ENCODE measurements at places on chromosomes 3 and 15.
A peak's percentile ranks its signal among the peaks of the same experiment; 100 is the strongest.

DNA sequence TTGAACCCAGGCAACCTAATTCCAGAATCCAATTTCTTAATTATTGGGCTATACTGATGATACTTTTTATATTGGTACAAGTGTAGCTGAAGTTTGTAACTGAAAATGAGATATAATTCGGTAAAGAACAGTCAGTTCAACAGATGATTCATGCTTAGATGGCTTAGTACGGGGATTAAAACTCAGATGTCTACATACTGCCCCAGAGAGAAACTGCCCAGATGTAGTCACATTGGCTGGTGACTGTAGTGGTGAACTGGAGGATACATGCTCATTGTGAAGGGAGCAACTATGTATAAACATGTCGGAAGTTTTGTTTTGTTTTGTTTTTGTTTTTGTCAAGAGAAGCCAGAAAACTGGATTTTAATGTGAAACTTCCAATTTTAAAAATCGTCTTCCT lies 179.6 kb downstream of the ADAMTSL3 start:
- no peaks in the 10 kb centered on the region for H3K27me3 ChIP-seq
- no peaks in the 10 kb centered on the region for H3K36me3 ChIP-seq
- DNase-seq, result no peak

DNA sequence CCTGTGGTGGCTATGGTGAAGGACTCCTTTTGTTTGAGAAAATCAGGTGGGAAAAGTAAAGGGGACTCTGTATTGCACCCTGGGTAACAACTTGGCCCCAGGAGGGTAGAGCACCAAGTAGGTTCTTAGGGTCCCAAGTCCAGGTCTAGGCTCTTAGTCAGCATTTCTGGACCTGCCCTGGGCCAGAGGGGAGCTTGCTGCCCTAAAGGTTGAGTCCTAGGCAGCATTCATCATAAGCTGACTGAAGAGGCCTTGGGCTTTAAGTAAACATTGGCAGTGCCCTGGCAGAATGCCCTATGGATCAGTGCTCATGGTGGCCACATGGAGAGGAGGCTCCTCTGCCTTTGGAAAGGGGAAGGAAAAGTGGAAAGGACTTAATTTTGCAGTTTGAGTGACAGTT lies 268.5 kb upstream of the CTNNB1 start:
- H3K36me3 ChIP-seq, result no peaks in the 10 kb centered on the region
- no peak for DNase-seq
- no peak overlapping the region for H3K4me3 ChIP-seq
- peaks cover 3% of the 10 kb centered on the region for H3K4me1 ChIP-seq
- H3K27ac ChIP-seq, result no peak overlapping the region

DNA sequence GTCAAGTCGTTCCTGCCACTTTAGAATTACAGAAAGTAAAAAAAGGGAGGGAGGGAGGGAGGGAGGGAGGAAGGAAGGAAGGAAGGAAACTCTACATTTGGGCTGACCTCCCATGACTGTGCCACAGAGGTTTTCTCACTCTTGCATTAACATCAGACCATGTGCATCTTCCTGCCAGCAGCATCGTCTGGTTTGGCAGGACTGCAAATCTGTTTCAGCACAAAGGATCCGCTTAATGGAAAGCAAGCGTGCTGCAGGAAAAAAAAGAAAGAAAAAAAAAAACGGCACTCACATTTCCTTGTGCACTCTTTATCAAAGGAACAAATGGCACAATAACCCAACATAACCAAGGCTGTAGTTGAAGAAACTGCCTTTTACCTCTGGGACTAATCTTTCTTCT lies 148.8 kb upstream of the HES1 start:
- peaks cover 12% of the 10 kb centered on the region for H3K27me3 ChIP-seq
- H3K27ac ChIP-seq, result no peak overlapping the region
- H3K36me3 ChIP-seq, result no peaks in the 10 kb centered on the region
- H3K4me3 ChIP-seq, result no peak overlapping the region
- DNase-seq, result no peak
- no peaks in the 10 kb centered on the region for H3K4me1 ChIP-seq

DNA sequence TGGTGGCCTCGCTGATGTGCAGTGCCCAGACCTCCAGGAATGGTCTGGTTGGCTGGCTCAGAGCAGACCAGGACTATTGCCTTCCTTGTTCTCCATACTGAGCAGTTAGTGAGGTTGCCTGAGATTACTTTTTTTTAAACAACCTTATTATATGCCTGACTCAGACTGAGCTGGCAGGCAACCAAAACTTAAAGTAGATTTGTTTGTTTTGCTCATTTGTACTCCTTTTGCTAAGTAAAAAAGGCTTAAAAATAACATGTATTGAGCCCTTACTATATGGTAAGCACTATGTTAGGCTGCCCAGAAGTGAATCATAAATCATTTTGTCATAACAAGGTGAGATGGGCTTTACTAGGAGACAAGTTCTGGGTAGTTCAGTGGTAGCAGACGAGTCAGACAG lies 92.4 kb downstream of the GHSR start:
- no peak overlapping the region for H3K4me3 ChIP-seq
- no peaks in the 10 kb centered on the region for H3K27me3 ChIP-seq
- H3K27ac ChIP-seq, result no peak overlapping the region
- H3K36me3 ChIP-seq, result peaks cover 12% of the 10 kb centered on the region

- H3K4me3 ChIP-seq, result no peak overlapping the region
- DNase-seq, result no peak
- H3K27ac ChIP-seq, result peak overlapping the region; percentile 37
Observed at GRCh38 chr3:114299421-114299820, 5.6 kb downstream of the TIGIT start.

DNA sequence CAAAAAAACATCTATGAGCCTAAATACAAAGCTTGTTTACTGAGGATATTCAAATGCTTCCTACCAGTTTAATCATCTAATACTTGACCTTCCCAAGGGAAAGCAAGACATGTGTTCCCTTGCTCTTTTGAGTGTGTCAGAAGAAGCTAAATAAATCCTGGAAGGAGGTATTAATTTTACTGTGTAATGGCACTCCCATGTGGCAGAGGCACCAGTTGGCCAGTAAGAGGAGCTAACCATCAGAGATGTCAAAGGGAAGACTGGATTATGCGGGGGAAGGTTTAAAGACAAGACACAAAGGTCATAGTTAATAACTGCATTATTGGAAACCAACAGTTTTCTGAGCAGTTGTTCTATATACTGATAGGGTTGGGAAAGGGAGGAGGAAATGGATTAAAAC lies 125.1 kb downstream of the SUCLG2 start:
- no peak overlapping the region for H3K4me3 ChIP-seq
- peaks cover 50% of the 10 kb centered on the region for H3K36me3 ChIP-seq
- H3K27me3 ChIP-seq, result no peaks in the 10 kb centered on the region
- no peak overlapping the region for H3K27ac ChIP-seq
- no peak for DNase-seq

DNA sequence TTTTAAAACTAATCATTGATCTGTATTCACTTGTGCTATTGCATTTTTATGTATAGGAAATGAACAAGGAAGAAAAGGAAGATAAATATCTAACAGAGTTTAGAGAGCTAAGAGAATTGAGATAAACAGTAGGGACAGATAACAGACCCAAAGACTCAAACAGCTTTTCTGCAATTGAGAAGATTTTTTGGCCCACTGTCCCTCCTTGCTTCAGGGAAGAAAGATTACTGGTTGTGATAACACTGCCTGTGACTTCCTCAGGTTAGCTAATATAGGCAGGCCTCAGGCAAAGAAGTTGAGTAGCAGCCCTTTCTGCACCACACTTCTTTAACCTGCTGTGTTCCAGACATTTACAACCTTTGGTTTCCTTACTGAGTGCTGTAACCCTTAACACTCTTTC lies 2.7 kb upstream of the COX17 start:
- no peak overlapping the region for H3K27ac ChIP-seq
- H3K4me3 ChIP-seq, result no peak overlapping the region
- H3K4me1 ChIP-seq, result peaks cover 25% of the 10 kb centered on the region
- H3K27me3 ChIP-seq, result no peaks in the 10 kb centered on the region
- no peak for DNase-seq
- peaks cover 22% of the 10 kb centered on the region for H3K36me3 ChIP-seq

DNA sequence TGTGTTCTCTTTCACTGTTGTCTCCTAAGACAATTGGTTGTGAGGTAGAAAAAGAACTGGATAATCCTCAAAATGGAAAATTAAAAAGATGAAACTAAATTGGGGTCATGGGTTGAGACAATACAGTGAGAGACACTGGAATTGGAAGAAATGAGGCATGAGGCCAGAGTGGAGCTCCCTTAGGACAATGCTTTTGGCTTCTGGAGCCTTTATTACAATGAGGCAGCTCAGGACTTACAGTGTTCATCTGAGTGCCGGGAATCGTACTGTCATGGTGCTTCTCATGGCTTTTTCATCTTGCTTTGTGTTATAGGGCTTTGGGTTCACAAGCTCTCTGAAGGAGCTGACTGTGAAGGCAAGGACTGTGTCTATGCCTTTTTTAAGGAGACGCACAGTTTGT lies 293.5 kb downstream of the SOX2 start:
- H3K4me1 ChIP-seq, result no peaks in the 10 kb centered on the region
- no peaks in the 10 kb centered on the region for H3K27me3 ChIP-seq
- no peak for DNase-seq
- no peaks in the 10 kb centered on the region for H3K36me3 ChIP-seq
- H3K27ac ChIP-seq, result no peak overlapping the region
- H3K4me3 ChIP-seq, result no peak overlapping the region

DNA sequence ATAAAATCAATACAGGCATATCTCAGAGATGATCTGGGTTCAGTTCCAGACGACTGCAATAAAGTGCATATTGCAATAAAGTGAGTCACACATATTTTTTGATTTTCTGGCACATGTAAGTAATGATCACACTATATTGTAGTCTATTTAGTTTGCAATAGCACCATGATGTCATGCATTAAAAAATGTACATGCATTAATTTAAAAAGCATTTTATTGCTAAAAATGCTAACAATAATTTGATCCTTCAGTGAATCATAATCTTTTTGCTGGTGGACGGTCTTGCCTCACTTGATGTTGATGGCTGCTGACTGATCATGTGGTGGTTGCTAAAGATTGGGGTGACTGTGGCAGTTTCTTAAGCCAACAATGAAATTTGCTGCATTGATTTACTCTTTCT lies 511.1 kb downstream of the OTOL1 start:
- DNase-seq, result no peak
- H3K36me3 ChIP-seq, result no peaks in the 10 kb centered on the region
- no peak overlapping the region for H3K4me3 ChIP-seq
- no peak overlapping the region for H3K27ac ChIP-seq
- no peaks in the 10 kb centered on the region for H3K27me3 ChIP-seq
- H3K4me1 ChIP-seq, result no peaks in the 10 kb centered on the region

DNA sequence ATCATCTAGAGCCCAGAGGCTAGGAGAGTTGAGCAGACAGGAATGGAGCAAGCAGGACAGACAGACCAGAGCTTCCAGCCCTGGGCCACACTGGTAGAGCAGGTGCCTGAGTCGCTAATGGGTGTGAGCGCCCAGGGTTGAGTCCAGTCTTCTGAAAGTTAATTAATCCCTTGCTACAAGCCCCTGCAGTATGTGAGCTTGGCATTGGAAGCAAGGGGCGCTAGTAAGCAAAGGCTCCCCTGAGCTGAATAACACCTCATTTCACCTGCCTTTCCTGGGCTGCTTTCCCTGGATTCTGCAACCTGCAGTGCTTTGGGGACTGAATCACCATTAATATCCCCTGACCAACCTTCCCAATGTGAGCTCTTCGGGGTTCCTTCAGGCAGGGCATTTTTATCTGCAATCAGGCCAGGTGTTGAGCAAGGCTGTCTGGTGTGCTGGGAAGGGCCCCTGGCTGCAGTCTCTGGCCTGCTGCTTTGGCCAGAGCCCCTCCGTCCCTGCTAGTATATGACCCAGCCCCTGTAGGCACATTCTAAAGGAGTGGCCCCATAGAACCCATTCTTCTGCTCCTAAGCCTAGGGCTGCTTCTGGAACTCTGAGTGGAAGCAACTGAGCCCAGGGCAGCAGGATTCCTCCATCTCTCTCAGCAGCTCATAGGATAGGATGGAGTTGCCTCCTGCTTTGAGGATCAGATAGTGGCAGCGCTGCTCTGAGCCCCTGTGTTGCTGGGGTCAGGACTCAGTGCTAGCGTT lies 45.1 kb upstream of the EPHB1 start:
- H3K36me3 ChIP-seq, result no peaks in the 10 kb centered on the region
- no peak for DNase-seq
- H3K27ac ChIP-seq, result no peak overlapping the region
- no peaks in the 10 kb centered on the region for H3K4me1 ChIP-seq

GRCh38 chr15:36966708-36967107 lies 133.6 kb downstream of the MEIS2 start:
- no peak for DNase-seq
- no peaks in the 10 kb centered on the region for H3K4me1 ChIP-seq
- H3K36me3 ChIP-seq, result no peaks in the 10 kb centered on the region
- no peak overlapping the region for H3K4me3 ChIP-seq
- no peak overlapping the region for H3K27ac ChIP-seq
- H3K27me3 ChIP-seq, result no peaks in the 10 kb centered on the region

DNA sequence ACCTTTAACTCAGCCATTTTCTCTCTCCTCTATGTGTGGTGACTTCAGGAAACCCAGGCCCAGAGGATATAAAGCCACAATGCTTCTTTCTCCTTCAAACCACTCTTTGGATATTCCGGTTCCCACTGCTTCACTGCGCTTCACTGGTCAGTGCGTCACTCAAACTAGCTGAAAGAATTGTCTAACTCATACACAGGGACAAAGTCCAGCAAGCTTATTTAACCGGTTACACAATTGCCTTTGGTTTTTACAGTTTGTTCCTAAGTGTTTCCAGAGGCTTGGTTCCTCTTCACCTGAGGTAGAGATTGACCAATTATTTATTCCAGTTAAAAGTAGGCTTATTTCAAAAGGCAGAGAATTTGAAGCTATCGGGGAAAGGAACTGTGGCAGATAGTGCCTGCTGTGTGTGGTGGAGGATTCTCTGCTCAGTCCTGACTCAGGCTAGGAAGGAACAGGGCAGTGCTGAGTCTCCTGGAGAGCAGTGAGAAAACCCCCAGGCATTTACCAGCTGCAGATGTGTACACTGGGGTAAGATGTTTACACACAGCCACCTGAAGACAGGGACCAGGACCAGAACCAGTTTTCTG lies at the start of gene HGD:
Gene HGD (minus strand): TSS at position 145 of the 587 bp plus-strand sequence. CDS start 128 bp downstream, at position 17.
- peaks cover 7% of the 10 kb centered on the region for H3K36me3 ChIP-seq
- no peaks in the 10 kb centered on the region for H3K27me3 ChIP-seq
- H3K4me3 ChIP-seq, result no peak within 1 kb of the TSS
